ENCODE measurements at places on chromosomes 6 and 20.

DNA sequence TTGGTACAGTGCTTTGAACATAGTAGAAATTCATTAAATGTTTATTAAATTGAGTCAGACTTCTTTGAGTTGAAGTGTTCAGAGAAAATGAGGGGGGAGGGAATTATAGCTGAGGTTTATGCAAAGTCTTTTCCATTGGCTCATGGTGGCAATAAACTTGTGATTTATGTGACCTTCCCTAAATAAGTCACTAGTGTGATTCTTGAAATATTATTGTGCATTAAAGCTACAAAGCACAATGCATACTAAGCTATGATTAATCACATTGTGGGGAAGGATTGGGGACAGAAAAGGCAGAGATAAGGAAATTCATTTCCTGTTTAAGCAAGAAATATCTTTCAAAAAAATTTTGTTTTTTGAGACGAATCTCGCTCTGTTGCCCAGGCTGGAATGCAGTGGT lies 877.5 kb downstream of the TFAP2A start:
- no peak overlapping the region for H3K27ac ChIP-seq
- no peaks in the 10 kb centered on the region for H3K36me3 ChIP-seq
- H3K4me3 ChIP-seq = no peak overlapping the region

GRCh38 chr6:81565071-81565470 lies 187.4 kb downstream of the TENT5A start:
- no peak overlapping the region for H3K4me3 ChIP-seq
- no peak overlapping the region for H3K27ac ChIP-seq
- H3K27me3 ChIP-seq = no peaks in the 10 kb centered on the region
- DNase-seq = no peak
- no peaks in the 10 kb centered on the region for H3K36me3 ChIP-seq

- no peak for DNase-seq
- H3K27me3 ChIP-seq = peaks cover 45% of the 10 kb centered on the region
- no peak overlapping the region for H3K27ac ChIP-seq
- no peaks in the 10 kb centered on the region for H3K36me3 ChIP-seq
- H3K4me3 ChIP-seq = no peak overlapping the region
- H3K4me1 ChIP-seq = no peaks in the 10 kb centered on the region
Measured at GRCh38 chr20:2358006-2358405, 22.7 kb upstream of the TGM6 start.

GRCh38 chr20:46683939-46684750 lies 5.1 kb downstream of the TP53RK start:
- peaks cover 21% of the 10 kb centered on the region for H3K36me3 ChIP-seq
- no peak overlapping the region for H3K27ac ChIP-seq
- DNase-seq = no peak
- peaks cover 35% of the 10 kb centered on the region for H3K4me1 ChIP-seq

- no peaks in the 10 kb centered on the region for H3K4me1 ChIP-seq
- H3K27me3 ChIP-seq = peaks cover 27% of the 10 kb centered on the region
- no peak overlapping the region for H3K4me3 ChIP-seq
- H3K27ac ChIP-seq = no peak overlapping the region
Measured at GRCh38 chr6:168276576-168277273, 42.9 kb downstream of the DACT2 start.

All from activated naive CD4-positive, alpha-beta T cell treated with anti-CD3 and anti-CD28 coated beads, Interleukin-2, amount 10 ng/mL, durations not matched to agents 7 days and 5 days (primary cell).